NCI-H187 (cell line): ENCODE measurements at places on chromosomes 3 and 15.

- no peak for DNase-seq
Observed at GRCh38 chr3:4495294-4496086, 2.3 kb downstream of the ITPR1 start.

DNA sequence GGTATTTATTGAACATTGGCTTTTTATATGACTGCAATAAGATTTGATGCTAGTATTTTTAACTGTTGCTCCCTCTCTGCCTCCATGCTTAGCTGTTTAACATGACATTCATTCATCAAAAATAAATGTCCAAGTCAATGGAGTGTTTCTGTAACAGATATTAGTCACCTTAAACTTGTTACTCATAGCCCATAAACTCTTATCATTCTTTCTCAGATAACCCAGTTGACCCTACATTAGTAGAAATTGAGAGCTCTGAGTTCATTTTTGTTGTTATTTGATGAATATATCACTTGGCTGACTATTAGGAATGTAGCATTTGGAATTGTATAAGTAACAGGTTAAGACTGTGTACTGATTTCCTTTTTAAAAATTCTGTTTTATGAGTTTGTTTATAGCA is 201.1 kb downstream of the UBE2E2 start:
- no peak for DNase-seq

- no peak for DNase-seq
Observed at GRCh38 chr3:109313061-109313460, 3.3 kb downstream of the DPPA2 start.

- DNase-seq = no peak
Observed at GRCh38 chr3:147890114-147890513, 480.9 kb downstream of the ZIC1 start.

DNA sequence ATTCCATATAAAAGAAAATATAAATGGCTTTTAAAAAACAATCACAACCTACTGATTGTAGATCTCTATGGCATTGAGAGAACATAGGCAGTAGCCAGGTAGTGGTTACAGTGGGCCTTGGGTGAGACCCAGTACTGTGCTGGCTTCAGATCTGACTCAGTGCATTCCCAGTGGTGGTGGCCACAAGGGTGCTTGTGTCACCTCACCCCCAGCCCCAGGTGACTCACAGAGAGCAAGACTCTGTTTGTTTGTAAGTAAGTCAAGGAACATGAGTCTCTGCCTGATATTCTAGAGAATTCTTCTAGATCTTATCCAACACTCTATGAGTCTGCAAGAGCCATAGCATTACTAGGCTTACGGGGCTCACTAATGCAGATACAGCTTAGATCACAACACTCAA is 118.8 kb upstream of the AZI2 start:
- DNase-seq = no peak

GRCh38 chr3:185381320-185382058 is 18.6 kb downstream of the MAP3K13 start:
- no peak for DNase-seq

DNA sequence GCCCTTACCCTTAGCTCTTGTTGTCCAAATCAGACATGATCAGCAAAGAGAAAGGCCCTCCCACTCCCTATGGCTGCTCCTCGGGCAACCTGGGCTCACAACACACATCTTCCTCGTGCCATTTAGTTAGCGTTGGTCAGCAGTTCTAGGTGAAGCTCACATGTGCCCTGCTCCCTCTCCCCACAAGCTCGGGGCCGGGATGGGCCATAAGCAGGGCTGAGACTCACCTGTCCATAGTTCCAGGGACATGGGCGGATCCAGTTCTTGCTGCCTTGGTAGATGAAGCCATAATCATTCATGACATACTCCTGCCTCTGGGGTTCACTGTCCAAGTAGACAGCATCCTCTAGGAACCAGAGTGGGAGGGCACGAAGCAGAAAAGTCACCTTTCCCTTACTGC is 10.4 kb downstream of the TGM5 start:
- DNase-seq = no peak

- DNase-seq = no peak
Observed at GRCh38 chr3:99978221-99978620, 136.1 kb downstream of the FILIP1L start.

DNA sequence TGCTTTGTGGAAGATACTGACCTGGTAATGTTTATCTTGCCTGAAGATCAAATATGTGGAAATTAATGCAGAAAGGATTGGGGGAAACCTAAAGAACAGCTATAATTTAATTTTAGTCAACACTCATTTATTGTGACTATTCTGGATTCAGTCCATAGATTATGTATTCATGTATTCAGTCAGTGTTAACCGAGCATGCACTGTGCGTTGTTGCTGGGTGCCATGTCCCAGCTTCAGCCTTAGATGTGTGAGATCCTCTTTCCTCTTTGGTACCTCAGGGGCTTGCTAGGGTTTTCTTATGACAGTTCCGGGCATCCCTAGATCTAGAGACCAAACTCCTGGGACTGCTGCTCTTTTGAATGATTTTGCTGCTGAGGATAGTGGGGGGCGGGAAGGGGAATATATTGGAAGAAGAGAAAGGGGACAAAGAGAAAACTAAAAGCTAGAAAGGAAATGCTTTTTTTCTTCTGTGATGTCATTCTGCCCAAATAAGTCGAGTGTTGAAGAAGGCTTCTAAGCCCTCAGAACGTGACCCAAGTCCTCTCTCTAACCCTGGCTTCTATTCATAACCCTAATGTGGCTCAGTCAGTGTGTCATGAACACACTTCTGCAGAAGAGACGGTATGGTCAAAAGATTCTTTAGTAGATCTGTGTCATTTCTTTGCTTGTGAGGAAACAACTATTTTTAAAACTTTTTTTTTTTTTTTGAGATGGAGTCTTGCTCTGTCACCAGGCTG is 33.5 kb downstream of the STARD9 start:
- DNase-seq = no peak

- DNase-seq = no peak
Observed at GRCh38 chr15:60740787-60741354, 261.9 kb upstream of the ICE2 start.

DNA sequence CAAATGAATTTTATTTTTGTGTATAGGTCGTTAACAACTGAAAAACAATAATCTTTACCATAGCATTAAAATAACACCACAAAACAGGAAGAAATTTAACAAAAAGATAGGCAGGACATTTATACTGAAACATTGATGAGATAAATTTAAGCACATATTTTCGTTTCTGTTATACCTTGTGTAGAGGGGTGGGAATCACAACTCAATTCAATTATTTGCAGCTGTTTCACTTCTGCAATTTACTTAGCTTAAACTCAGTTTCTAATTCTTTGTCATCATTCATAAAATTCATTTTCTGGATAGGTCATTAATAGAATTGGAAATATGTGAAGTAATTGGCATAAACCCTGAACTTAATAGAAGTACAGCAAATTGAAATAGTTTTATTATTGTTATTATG is 42.3 kb downstream of the TP63 start:
- no peak for DNase-seq
